ENCODE measurements at places on chromosomes 11 and 22.

GRCh38 chr11:129950101-129951091 is 52.2 kb downstream of the PRDM10 start:
- no peak for DNase-seq

DNA sequence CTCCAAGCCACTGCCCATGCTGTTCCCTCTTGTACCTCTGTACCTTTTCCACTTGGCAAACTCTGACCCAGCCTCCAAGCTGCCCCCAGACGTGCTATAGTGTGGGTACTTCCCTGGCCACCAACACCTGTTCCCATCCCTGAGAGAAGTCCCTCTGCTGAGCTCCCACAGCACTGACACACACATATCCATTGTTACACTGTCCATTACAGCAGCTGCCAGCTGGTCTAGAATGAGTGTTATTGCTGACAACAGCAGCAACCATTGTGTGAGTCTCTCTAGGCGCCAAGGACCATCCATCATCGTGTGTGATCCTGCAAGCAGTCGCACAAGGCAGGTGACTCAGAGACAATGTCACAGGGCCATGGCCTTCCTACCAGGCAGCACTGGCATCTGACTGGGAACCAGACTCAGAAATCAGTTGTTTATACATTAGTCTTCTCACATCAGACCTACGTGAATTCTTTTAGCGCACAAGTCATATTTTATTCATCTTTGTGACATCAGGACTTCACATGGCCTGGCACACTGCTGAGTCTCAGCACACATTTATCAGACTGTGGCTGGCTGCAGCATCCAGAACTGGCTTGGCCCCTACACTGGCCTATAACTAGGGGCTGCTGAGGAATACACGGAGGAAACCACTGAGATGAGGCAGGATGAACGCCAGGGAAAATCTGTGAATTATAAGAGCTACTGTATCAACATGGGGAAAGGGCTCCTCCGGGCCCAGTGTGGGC is 56.4 kb downstream of the SGSM3 start:
- DNase-seq: no peak

DNA sequence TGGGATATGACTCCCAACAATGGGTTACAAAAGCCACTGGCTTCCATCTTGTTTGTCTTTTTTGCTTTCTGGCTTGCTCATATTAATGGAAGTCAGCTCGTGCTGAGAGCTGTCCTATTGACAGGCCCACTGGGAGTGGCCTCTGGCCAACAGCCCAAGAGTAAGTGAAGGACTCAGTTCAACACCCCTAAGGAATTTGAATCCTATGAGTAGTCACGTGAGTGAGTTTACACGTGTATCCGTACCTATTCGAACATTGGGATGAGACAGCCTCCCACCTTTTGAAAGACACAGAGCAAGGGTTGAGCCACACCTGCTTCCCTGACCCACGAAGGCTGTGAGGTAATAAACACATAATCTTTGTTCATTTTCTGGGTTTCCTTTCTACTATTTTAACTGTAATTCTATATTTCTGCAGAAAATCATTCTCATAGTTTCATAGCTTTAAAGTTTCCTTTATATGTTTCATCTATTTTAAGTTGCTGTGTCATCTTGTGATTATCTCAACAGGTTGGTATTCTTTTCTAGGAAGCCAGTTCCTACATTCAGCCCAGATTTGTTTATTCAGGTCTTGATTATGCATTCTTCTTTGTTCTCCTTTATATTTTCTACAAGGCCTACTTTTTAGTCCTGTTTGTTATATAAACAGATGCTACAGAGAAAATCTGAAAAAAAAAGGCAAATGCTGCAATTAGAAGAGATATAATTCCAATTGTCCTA is 802.3 kb downstream of the CNTN5 start:
- DNase-seq: no peak

GRCh38 chr11:108786281-108786990 is 121.6 kb downstream of the DDX10 start:
- no peak for DNase-seq

- DNase-seq: no peak
These were observed 56.8 kb downstream of the FCHSD2 start for GRCh38 chr11:73085189-73085875.
